Mesothelial cell of epicardium (in vitro differentiated cells): ENCODE measurements at places on chromosomes 5 and 9.

DNA sequence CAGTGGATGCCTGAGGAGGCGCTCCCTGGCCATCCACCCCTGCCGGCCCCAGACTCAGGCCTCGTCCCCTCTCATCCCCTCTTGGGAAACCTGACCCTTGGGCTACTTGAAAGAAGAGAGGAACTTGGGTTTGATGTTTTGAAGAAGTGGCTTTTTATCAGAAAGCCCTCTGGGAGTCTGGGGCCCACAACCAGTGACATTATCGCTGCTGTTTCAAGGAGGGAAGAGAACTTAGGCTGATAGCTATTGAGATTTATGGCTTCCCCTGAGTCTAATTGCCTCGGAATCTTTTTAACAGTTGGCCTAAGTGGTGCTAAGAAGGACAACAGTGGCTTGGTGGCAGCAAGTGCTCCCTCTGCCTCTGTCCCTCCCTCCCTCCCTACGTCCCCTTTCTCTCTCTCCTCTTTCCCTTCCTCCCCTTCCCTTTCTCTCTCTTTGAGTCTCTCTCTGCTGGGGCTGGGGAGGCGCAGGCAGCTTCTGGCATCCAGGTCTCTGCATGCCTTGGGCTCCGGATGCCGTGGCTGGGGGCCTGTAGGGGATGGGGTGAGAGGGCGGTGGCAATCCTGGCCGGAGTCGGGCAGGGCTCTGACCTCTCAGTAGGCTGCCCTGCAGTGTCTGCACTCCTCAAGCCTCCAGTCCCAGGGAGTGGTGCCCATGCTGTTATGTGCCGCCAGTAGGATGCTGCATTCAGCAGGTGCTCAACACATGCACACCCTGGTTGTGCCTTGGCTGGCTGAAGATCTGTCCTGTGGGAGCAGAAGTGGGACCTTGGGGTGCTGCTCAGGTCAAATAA lies 49.6 kb upstream of the RXRA start:
- no peak for DNase-seq

- no peak for DNase-seq
These were observed 40.0 kb downstream of the PRR16 start for GRCh38 chr5:120504057-120504456.

DNA sequence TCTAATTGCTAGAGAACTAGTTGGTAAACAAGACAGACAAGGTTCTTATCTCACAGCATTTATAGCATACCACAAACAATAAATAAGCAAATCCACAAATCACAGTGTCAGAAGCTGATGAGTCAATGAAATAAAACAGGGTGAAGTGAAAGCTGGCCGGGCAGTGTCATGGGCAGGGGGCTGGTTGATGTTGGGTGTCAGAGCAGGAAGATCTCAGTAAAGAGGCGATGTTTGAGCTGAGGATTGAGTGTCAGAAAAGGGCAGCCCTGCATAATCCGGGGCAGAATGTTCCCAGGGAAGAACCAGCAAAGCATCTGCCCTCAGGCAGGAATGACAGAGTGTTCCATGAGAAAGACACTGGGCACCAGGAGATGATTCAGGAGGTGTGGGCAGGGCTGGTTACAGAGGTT lies 183.4 kb downstream of the GOLPH3 start:
- DNase-seq = no peak

- no peak for DNase-seq
These were observed 185.6 kb downstream of the EFNA5 start for GRCh38 chr5:107485184-107485583.

- DNase-seq = no peak
These were observed 183.4 kb downstream of the TMC1 start for GRCh38 chr9:72704688-72705375.

DNA sequence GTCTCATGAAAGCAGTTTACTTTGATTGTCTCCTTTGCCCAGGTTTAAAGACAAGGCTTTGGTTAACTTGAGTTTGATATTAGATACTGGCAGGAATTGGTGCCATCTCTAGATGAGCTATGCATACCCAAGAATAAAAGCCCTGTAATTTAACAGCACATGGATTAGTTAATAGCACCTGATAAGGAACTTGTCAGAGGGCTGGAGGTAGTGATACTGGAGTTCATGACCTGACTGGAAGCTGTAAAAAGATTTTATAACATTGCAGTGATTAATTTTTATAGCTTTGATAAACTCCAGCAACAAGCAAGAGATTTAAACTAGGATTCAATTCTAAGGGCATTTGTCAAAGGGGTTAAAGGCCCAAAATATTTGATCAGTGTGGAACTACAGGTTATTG lies 34.9 kb upstream of the SYK start:
- DNase-seq = no peak

DNA sequence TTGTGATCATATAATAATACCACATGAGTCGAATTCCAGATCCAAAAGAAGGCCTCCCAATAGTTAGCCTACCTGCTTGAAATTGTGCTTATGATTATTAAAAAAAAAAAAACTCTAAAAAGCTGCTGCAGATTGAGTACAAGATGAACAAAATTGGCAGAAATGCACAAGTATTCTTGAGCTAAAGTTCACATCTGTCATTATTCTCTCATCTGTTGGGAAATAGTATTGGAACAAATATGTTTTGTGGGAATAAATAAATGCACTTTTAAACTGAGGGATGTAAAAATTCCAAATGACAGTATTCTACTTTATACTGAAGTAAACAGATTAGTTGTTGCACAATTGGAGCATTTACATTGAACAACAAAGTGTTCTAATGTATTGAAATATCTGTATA lies 15.7 kb downstream of the DAB2 start:
- DNase-seq = no peak

DNA sequence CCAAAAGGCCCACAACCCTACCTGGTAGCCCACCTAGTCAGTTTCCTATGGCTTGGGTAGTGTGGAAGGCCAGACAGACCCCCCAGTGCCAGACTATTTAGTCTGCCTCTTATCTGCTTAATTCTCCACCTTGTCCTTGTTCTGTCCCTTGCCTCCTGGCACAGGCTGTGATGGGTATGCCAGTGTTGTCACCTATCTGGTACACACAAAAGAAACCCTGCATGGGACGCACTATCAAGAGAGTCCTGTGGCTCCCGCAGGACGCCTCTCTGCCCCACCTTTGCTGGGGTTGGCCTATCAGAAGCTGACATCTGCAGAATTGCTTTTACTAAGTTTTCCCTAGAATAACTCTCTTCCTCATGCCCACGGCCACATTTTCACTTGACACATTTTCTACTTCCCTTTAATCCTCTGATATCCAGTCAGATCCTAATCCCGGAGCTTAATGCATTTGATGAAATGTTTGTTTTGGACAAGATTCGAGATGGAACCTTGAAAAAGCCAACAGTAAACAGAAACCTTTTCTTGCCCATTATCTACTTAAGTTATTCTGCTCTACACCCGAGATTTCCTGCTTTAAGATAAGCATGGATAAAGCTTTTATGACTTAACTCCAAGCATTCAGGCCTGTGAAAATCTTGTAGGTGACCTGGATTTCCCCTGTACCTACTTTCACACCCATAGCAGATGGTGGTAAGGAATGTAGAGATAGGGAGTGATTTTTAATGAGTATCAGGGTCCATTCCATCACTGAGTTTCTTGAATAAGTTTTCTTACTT lies 468.5 kb downstream of the ZNF608 start:
- no peak for DNase-seq

GRCh38 chr9:116020146-116020545 lies 133.4 kb upstream of the PAPPA start:
- no peak for DNase-seq

- DNase-seq = no peak
These were observed 86.9 kb downstream of the NUDT12 start for GRCh38 chr5:103475629-103476240.

GRCh38 chr5:78527054-78527859 lies 121.3 kb downstream of the LHFPL2 start:
- DNase-seq = no peak

DNA sequence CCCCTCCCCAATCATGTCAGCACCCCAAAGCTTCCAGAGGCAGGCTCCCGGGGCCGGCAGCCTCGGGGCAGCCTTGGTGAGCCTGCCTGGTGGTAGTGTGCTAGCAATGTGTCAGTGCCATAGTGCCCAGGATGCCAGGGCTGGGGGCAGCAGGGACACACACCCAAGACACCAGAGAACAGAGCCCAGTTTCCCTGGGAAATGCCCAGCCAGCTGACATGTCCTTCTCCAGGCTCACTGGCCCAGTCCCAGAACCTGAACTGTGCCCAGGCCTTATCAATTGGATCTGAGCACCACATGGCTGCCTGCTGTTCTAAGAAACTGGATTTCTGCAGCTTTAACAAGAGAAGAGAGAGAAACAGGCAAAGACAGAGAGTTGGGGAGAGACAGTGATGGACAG lies 74.9 kb upstream of the LRRTM2 start:
- no peak for DNase-seq

GRCh38 chr9:88235615-88236014 lies 97.3 kb upstream of the SPATA31C2 start:
- no peak for DNase-seq

- no peak for DNase-seq
These were observed 126.1 kb upstream of the RASA1 start for GRCh38 chr5:87141544-87141943.

- DNase-seq = no peak
These were observed 186.2 kb downstream of the ACER2 start for GRCh38 chr9:19595003-19595402.

- no peak for DNase-seq
These were observed 166.1 kb downstream of the MACROH2A1 start for GRCh38 chr5:135232958-135233357.

DNA sequence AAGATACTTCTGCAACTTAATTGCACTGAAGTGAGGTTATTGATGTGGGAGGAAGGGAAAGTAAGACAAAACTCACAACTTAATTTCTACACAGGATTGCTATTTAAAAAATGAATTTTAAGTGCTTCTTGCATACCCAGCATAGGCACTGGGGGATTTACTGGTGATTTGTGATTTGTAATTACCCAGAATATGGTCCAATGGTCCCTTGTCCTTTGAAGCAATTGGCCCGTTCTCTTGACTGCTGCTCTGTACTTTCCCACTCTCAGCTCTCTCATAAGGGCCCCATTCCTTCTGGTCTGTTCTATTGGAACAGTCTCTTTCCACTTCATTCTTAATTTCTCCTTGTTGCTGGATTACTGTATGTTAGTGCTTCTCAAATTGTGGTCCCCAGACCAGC lies 75.4 kb upstream of the SPATA31D4 start:
- no peak for DNase-seq

DNA sequence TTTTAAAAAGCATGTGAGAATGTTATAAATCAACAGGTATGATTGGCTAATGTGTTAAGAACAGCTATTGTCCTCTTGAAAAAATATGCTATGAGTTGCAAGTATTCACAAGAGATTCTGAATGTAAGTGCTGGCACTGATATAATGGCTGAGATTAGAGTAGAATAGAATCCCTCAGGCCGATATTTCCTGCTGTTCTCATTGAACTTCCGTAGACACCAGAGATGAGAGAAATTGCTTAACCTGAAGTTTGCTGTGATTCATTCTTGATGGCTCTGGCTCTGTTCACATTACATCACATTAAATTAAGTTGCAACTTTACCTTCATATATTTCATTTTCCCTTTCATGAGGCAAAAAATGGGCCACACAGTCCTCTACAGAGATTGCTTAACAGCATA lies 114.5 kb downstream of the BAAT start:
- no peak for DNase-seq

DNA sequence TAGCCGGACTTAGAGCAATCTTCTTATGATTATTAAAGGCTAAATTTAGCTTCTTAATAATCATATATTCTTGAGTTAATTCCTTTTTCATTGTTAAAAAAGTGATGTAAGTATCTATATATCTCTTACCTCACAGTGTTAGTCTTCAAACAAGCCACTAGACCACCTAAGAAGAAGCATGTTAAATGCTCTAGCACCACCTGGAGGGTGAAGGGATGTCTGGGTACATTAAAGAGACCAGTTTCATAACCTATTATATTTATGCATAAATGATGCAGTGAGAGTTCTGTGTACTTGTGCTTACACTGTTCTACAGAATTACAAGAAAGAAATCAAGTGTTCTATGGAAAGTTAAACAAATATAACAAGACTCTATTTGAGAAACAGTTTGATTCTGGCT lies 55.9 kb upstream of the SLCO6A1 start:
- DNase-seq = no peak

DNA sequence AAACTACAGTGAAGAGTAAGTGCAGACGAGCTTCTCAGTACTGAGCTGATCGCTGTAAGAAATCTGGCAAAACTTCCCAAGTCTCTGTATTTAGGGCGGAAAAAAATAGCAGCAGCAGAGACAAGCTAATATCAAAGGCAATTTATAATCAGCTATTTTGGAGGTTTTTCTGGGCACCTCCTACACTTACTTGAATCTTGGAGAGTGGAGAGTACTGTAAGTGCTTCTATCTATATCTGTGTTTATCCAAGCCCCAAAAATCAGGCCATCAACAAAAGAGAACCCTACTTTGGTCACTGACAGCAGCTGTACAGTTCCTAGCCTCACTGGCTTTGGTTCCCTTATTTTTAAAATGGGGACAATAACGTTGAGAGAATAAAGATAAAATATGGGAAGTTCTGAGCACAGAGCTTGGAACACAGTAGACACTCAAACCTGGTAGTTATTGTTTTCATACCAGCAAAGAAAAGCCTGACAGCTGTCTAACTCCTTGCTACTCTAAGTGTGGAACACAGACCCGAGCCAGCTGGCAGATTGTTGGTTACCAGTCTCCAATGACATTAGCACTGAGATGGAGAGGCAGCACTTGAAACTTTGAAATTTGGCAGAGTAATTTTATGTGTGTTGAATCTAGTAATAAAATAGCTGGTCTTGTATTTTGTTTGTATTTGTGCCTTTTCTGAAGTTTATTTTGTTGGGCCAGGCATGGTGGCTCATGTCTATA lies 96.0 kb upstream of the SLC28A3 start:
- no peak for DNase-seq

DNA sequence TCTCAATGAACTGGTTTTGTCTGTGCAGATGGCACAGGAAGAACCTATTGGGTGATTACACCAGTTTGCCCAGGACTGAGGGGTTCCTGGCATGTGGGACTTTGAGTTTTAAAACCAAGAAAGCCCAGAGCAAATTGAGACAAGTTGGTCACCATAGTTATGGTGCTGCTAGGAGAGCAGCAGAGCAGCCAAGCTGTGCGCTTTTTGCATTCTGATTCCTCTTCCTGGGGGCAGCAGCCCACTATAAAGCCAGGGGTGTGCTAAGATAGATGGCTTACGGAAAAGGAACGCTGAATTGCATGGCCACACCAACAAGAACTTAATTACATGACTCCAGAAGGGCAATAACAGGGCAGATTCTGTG lies 49.7 kb downstream of the TIMD4 start:
- DNase-seq = no peak
